Anterior cingulate cortex (tissue), 58 donors: ENCODE measurements at places on chromosomes 4 and X.

DNA sequence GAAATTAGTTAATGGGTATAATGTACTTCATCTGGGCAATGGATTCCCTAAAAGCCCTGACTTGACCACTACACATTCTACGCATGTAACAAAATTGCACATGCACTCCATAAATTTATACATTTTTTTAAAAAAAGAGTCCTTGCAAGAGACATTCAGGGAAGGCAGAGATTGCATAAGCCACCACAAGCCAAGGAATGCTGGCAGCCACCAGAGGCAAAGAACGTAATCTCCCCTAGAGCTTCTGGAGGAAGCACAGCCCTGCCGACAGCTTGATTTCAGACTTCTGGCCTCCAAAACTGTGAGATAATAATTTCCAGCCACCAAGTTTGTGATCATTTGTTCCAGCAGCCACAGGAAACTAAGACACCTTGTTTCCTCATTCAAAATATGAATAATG, 185.6 kb upstream of the GALNT7 start:
- no peak for DNase-seq

DNA sequence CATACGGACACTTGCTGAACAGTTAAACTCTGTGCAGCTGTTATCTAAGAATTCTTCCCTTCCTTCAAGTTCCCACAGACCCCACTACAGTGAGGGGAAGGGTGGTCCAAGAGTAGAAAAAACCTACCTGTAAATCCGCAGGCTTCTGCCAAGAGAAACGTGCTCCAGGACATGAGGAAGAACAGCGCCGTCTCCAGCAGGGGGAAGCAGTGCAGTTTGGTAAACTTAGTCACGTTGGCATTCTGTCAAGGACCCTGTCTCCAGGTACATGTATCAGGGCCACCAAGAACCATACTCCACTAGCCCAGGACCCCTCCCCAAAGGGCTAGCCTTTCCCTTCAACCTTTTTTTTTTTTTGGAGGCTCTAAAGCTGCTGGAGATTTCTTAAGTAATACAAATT, 79.9 kb downstream of the CHST7 start:
- DNase-seq = no peak

GRCh38 chrX:72274526-72274925, 2.5 kb downstream of the RPS4X start:
- no peak for DNase-seq

- no peak for DNase-seq
These were observed 66.0 kb upstream of the C4orf54 start for GRCh38 chr4:99723612-99724011.

DNA sequence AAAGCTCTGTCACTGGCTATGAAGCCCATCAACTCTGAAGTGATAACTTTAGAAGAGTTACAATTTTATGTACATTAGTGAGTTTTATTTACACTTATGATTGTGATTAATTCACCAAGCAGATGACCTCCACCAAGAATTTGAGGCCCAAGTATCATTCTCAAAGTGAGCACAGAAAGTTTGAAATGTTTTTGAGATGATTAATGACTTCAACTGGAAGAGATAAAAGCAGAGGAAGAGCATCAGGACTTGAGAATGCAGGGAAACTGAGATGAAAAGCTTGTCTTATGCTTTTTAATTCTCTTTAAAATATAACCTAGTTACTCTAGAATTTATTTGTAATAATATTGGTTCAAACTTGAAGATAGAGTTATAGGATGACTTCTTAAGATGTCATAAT, 112.8 kb upstream of the H2AZ1 start:
- DNase-seq = no peak
